ENCODE measurements at places on chromosomes 7 and 10.

DNA sequence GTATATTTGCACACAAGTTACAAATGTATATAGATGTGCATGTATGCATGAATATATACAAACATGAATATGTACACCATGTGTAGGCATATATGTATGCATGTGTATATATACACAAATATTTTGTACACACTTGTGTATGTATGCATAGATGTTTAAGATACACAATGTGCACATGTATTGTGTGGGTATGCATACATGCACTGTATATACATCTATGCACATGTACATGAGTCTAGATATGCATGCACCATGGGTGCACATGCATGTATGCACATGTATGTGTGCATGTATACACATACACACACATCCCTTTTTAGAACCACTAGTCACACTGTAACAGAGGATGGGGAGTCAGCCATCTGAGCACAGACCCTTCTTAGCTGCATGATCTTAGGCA lies 249.4 kb downstream of the COBL start:
- DNase-seq, result no peak

DNA sequence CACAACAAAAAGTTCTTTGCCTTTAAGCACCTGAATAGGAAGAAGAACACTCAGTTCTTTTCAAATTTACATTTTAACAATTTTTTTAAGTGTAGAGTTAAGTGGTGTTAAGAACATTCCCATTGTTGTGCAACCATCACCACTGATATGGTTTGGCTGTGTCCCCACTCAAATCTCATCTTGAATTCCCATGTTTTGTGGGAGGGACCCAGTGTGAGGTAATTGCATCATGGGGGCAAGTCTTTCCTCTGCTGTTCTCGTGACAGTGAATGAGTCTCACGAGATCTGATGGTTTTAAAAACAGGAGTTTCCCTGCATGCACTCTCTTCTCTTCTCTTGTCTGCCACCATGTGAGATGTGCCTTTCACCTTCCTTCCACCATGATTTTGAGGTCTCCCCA lies 155.7 kb downstream of the PLXNA4 start:
- no peak for DNase-seq

DNA sequence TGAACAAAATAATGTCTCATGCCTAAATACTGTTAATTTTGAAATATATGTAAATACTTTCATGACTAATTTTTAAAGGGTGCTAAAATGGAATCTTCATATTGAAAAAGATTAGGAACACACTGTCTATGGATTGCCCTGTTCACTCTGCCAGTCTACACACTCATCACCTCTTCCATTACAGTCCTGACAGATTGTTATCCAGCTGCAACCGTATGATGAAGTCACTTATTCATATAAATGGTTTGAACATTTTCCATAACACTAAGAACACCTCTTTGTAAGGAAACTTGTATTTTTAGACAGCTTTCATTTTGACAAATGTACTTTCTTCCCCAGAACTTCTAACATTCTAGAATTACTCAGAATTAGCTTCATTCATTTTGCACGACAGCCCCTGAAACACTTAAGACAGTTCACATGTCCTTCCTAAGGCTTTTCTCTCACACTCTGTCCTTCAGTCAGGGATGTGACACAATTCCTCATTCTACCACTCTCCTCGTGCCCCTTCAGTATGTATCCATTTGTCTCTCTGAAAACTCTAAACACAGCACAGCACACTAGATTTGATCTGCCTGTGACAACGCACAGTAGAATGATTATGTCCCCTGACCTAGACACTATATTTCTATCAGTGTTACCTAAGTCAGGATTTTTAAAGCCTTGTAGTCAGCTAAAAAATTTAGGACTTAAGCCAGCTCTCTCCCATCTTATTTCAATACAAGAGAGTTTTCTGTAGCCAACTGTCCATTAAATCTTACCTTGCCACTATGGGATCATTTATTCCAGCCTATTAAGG lies 71.9 kb downstream of the ORC5 start:
- DNase-seq, result no peak

- DNase-seq, result no peak
Measured at GRCh38 chr7:52940481-52940880, 95.0 kb upstream of the POM121L12 start.

DNA sequence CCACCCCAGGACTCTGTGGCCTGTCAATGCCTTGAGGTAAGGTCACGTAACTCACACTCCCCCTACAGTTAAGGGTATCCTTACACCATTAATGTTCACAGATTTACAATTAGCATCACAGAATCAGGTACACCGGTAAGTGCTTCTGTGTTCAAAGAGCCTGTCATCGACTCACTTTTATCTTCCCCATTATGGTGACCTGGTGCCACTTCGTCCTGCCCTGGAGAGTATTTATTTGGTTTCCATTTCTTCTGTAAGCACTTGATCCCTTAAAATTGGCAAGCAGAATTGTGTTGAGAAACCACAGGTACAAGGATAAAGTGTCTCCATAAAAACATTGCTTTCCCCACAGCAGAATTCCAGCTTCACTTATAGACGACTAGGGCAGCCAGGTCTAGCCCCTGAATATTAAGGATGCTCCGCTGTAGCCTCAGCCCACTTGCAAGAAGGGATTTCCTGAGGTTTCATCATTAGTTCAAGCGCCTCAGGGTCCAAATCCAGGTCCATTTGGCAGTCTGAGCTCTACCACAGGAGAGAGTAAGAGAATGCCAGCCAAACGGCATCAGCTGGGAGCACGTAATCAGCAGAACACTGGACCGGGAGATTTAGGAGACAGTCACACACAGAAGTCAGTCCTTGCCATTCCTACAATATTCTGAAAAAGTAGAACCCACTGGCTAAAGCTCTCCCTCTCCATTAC lies 10.1 kb downstream of the ATXN7L1 start:
- DNase-seq, result no peak

GRCh38 chr7:29239638-29240037 lies 45.1 kb downstream of the CHN2 start:
- DNase-seq, result peak; percentile 38

All from NAMALWA (cell line).